ENCODE measurements at places on chromosomes 11 and 22.

GRCh38 chr11:49208006-49208721 is at the start of gene FOLH1:
Gene FOLH1 (minus strand): TSS chr11:49208602. CDS start chr11:49208409, 193 bp downstream.
- DNase-seq = no peak

GRCh38 chr11:69209038-69209350 is 53.3 kb downstream of the SMIM38 start:
- no peak for DNase-seq

- DNase-seq = no peak
These were observed 342.7 kb downstream of the AASDHPPT start for GRCh38 chr11:106420048-106420665.

- no peak for DNase-seq
These were observed 65.4 kb downstream of the TP53I11 start for GRCh38 chr11:44885065-44885810.

DNA sequence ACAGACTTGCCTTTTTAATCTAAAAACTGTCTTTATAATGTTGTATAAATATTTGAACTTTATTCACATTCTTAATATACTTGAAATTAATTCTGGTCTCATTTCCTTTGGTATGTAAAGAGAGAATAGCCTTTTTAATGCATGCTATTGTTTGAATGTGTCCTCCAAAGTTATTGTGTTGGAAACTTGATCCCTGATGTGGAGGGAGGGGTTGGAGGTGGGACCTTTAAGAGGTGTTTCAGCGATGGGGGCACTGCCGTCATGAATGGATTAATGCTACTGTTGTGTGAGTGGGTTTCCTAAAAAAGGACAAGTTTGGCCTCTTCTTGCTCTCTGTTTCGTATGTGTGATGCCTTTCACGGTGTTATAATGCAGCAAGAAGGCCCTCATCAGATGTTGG is 131.7 kb downstream of the DDX10 start:
- DNase-seq = no peak

- no peak for DNase-seq
These were observed 559 bp upstream of the RNF141 start for GRCh38 chr11:10541561-10541930.

- no peak for DNase-seq
These were observed 30.7 kb downstream of the PPP2R1B start for GRCh38 chr11:111735262-111736116.

- DNase-seq = no peak
These were observed 5.4 kb downstream of the RPS25 start for GRCh38 chr11:119012629-119013170.

DNA sequence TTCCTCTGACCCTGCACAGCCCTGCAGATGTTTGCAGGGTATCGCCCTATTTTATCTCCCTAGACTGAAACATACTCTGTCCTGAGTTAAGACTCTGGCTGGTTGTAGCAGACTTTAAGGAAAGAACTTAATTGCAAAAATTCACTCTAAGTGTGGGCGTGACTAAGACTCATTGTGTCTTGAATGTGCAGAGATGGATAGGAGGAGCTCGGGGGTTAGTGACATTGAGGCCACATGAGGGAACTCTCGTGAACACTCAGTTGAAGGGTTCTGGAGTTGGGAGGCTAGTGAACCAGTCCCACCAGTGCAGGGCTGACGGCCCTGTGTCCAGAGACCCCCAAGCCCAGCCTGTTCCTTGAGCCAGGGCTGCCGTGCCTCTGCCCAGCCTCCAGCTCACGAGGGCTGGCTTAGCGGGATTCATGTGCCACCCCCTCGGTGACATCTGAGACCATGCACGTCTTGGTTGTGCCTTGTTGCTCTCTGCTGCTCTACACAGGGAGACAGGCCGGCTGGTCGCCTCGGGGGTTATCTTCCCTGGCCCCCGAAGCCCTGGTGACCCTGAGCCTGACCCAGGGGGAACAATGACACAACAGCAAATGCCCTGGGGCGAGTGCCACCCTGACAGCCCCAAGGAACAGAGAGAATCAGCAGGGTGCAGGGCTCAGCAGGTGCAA is 11.4 kb upstream of the TBX1 start:
- no peak for DNase-seq

GRCh38 chr11:72750556-72751115 is 1.6 kb downstream of the ARAP1 start:
- no peak for DNase-seq

- DNase-seq = no peak
These were observed 292.3 kb downstream of the METTL15 start for GRCh38 chr11:28400331-28401100.
